ENCODE measurements at places on chromosomes 6 and 20.

GRCh38 chr20:23032056-23032749, 2.9 kb upstream of the SSTR4 start:
- no peak for DNase-seq

- DNase-seq = peak; percentile 26
Observed at GRCh38 chr6:63066055-63066704, 145.1 kb upstream of the FKBP1C start.

GRCh38 chr6:137823826-137824555, 43.1 kb upstream of the TNFAIP3 start:
- peak; percentile 71 for DNase-seq

DNA sequence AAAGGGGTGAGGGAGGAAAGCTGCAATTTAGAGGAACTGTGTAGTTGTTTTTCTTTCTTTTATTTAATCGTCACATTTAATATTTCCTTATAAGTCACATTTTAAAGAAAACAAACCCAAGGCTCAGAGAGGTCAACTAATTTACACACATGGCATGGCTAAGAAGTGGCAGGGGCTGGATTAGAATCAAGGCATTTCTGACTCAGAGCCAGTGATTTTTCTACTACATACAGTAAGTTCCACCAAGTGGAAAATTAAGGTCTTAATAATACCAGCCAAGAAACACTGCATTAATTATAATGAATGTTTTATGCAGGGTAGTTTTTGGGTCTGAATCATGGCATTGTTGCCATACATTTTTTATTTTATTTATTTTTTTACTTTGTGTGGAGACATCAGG, 607.7 kb upstream of the CITED2 start:
- no peak for DNase-seq

DNA sequence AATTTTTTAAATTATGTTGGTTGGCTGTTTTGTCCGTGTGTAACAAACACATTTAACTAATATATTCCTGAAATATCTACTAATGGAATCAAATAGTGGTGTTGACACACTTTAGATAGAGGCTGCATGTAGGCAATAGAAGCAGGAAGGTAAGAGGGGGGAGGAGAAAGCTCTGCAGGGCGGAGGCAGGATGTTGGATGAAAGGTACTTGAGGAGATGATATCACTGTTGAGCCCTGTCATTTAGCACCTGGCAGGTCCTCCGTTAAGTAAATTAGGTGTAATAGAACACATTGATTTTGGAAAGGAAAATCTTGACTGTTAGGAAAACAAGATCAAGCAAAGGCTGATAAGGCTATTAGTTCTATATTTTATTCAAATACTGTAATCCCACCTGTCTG, 618.7 kb downstream of the PKHD1 start:
- DNase-seq = no peak

DNA sequence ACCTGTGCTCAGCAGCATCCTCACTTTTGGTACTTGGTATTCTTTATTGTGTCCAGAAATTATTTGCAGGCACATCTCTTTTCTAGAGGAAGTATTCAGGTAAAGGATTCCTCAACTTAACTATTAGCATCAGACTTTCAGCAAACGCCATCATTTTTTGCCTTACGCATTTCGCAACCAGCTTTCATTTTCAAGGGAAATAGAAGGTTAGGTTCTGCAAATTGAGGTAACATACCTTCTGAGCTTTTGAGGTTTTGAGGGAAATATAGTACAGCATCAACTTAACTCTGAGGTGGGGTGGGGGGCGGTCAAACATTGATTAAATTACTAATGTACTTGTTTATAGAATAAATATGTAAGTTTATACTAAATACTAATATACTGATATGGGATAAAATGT, 243.6 kb upstream of the RIMS1 start:
- DNase-seq = no peak

DNA sequence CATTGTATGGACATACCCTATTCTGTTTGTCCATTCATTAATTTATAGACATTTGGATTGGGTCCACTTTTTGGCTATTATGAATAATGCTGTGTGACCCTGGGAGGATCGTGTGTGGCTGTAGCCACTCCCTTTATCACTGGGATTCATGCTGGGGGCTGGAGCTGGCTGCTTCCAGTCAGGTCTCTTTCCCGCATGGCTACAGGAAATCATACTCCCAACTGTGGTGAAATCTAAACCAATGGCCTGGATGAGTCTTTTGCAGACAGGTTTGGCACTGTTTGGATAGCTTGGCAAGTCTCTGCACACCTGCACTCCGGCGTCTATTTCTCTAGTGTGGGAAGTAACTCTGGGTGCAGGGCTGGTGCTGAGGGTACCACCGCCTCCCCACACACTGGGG, 80.4 kb downstream of the RIN2 start:
- DNase-seq = no peak

- DNase-seq = peak; percentile 27
Observed at GRCh38 chr6:107655245-107655644, 165.3 kb downstream of the SOBP start.

- DNase-seq = no peak
Observed at GRCh38 chr20:516799-517198, 26.8 kb downstream of the CSNK2A1 start.

DNA sequence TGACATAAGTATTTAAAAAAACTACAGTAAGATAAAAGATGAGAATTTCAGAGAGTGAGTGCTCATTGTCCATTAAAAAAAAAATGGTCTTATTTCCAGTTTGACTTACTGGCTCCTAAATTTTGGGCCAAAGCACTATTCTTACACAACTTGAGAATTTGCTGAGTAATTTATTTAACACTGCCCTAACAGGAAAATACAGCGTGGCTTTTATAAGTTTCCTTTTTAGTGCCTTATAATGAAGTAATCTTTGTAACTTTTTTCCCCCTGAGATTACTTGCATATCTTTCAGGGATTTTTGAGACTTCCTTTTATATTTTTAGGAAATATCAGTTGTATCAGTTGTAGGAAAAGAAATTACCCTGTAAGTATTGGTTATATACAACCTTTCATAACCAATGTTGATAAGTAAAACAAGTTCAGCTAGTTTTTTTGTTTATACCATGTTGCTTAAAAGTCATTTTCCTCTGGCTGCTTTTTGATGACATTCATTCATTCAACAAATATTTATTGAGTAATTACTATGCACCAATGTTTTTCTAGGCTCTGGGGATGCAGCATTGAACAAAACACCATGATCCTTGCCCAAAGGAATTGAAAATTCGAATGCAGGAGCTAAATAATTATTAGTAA, 106.4 kb upstream of the SGK1 start:
- no peak for DNase-seq

GRCh38 chr20:58774214-58774613, 76.5 kb downstream of the GNAS-AS1 start:
- DNase-seq = no peak

DNA sequence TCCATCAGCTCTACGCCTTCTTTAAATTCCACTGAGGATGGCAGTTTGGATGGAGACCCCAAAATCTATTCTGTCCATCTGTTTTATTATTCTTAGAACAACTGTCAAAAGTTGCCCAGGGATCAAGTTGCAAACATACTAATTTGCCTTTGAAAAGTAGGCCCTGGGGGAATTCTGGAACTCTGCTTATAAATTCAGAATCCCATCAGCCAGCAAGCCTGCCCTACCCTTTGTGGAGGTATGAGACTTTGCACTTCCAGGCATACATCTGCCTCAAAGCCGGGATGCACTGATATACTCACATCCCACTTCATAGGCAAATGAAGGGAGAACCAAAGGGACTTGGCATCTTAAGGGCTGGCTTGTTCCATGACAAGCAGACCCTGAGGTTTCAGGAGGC, 93.6 kb downstream of the INSM1 start:
- no peak for DNase-seq

- DNase-seq = no peak
Observed at GRCh38 chr20:1915725-1916124, 20.5 kb downstream of the SIRPA start.

GRCh38 chr6:1860756-1861348, 251.1 kb downstream of the FOXC1 start:
- DNase-seq = no peak

GRCh38 chr20:63363981-63364561, 2.9 kb upstream of the CHRNA4 start:
- no peak for DNase-seq

GRCh38 chr6:168148231-168148849, 69.3 kb upstream of the FRMD1 start:
- no peak for DNase-seq

DNA sequence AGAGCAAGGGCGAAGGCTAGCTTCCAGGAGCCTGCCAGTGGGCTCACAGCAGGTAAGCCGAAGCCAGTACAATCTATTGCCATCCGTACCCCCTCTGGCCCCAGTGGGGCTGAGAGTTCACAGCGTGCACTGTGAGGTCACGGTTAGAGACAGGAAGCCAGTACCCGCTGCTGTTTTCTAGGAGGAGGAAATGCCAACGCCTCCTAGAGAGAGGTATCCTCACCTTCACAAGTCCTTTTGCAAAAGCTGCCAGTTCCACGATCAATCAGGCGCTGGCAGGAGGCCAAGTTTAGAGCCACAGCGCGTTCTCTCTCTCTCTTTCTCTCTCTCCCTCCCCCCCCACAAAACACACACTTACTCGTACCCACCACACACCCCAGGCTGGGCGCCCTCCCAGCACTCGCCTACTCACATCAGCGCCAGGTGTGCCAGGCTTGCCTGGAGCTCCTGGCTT, 22.5 kb downstream of the COL9A1 start:
- no peak for DNase-seq

DNA sequence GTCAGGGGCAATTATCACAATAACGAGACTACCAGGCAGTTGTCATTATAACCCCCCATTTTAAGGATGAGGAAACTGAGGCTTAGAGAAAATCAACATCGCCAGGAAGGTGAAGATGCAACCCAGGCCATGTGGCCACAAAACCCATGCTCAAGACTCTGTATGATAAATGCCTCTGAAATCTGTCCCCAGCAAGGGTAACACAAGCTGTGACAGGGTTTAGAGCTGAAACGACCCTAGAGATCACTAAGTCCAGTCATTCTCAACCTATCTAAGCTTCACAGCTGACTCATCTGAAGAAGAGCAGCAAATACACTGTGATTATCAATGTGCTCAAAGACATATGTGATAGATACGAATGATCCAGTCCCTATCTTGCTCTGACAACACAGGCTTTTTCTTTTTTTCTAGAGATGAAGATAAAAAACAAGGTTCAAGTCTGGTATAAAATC, 47.0 kb downstream of the ARHGAP18 start:
- DNase-seq = peak; percentile 77

- peak; percentile 81 for DNase-seq
Observed at GRCh38 chr20:19757487-19758132, 448 bp upstream of the RIN2 start.

DNA sequence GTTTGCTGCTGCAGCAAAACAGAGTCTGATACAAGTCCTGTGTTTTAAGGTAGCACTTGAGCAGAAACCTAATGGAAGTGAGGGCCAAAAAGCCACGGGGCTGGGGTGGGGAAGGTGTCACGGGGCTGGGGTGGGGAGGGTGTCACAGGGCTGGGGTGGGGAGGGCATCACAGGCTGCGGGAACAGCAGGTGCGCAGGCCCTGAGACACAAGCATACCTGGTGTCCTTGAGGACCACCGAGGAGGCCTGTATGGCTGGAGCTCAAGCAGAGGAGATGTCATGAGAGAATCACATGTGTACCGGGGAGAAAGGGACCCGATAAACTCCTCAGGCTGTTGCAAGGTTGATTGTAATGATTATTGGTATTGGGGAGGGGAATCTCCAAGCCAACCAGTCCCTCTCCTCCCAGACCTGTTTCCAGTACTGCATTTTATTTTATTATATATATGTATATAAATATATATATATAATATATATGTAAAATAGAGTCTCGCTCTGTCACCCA, 13.6 kb upstream of the SPO11 start:
- no peak for DNase-seq

DNA sequence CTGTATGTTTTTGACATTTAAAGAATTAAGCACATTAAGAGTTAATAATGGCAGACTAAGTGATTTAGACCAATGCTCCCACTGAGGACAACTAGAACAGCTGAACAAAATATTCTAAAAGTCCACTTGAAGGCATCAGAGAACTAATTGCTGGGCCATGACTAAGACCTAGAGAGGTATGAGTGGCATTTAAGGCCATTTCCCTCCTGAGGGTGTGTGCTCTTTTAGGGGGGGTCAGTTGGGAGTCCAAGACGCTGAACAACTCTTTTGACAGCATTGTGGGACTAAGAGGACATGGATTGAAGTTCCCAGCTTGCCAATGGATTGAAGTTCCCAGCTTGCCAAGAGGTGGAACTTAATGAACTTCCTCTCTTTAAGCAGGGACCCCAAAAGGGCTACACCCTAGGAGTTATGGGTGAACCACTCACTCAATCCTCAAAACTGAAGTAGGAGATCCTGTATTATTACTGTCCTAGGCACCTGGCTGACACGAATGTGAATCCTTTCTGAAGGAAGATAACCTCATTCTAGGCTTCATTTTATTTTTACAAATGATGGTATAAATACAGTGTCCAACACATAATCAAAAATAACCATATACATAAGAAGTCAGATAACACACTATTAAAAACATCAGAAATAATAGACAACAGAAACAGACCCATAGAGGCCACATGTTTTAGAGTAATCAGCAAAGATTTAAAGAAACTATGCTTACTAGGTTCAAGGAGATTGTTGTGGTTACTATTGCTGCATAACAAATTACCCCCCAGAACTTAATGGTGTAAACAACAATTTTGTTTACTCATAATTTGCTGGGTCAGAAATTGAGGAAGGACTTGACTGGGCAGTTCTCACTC, 175.1 kb downstream of the VEGFA start:
- DNase-seq = no peak

DNA sequence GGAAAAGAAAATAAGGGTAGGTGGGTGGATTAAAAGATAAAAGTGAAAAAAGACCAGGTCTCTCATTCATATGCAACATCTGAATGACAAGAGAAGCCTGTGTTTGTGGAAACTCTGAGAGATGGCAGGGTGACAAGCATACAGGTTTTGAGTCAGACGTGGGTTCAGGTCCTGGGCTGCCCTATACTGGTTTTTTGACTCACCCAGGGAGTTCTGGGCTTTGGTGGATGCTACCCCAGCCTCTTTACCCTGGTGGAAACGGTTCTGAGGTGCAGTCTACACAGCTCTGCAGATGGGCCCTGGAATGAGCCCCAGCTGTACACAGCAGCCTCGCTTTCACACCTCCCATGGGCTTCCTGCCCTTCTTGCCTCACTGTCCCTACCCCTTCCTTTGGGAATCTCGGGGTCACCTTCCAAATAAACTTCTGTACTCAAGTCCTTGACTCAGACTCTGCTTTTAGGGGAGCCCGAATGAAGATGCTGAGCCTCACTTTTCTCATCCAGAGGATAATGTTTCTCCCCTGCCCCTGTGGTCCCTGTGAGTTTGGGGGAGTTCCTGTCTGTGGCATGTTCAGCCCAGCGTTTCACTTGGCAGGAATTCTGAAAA, 77.7 kb upstream of the CLDN20 start:
- no peak for DNase-seq

- DNase-seq = peak; percentile 53
Observed at GRCh38 chr6:52020945-52021570, 66.4 kb downstream of the PKHD1 start.

- DNase-seq = peak; percentile 28
Observed at GRCh38 chr20:46010491-46011391, 2.0 kb downstream of the MMP9 start.

- no peak for DNase-seq
Observed at GRCh38 chr20:7996898-7997297, 22.7 kb downstream of the TMX4 start.

- peak; percentile 68 for DNase-seq
Observed at GRCh38 chr20:32737371-32738223, 5.7 kb downstream of the COMMD7 start.
